ENCODE measurements at places on chromosomes 11 and 22. TPM values are rescaled to one million over a fixed set of nuclear protein-coding genes. Genes with fewer than 3 reads are reported as not detected.

Gene ADAMTS15
- 16.4 TPM for total RNA-seq

DNA sequence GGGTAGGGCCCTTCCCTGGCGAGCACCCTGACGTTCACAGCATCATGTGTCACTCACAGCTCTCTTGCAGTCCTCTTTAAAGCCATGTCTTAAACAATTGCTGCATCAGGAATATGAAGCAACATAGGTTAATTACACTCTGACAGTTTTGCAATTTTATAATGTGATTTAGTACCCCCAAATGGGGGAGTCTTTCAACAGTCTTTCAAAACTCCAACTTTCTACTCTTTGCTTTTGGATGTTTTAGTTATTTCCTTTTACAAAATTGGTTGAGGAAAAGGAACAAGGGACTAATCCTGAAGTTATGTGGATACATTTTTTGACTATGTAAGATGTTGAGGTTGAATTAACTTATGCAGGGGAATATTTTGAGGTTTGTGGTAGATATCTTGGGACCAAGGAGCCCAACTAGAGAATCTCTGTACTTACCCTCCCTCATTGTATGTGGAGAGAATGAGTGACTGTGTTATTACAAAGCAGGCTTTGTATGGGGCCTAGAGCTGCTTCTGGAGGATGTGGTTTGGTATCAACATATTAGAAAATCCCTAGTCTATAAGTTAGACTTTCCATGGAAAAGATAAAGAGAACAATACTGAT is at the start of gene MMP8:
Gene MMP8 (minus strand): TSS at position 51 of the 597 bp plus-strand sequence. CDS start 99 bp downstream, outside the sequence.
- DNase-seq: no peak

DNA sequence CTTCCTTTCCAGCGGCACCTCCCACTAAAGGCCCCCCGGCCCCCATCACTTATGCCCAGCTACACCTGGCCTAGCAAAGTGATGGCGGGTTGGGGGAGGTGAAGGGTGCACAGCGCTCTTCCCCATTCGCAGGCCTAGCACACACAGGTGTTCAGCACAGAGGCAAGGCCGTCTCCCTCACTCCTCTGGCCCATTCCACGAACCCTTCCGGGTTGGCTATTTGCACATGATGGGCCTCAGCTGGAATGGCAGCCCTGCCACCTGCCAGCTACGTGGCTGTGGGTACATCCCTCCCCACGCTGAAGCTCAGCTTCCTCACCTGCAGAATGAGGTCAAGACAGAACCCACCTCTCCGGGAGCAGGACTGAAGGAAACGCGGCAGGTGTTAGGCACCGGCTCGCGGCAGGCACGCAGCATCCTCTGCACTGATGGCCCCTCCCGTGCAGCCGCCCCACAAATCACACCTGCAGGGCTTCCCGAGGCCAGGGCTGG is 4.8 kb downstream of the KIAA0930 start:
- DNase-seq: no peak

Gene DUSP8
- 0.85 TPM for total RNA-seq

GRCh38 chr11:76683161-76684095 is 12.9 kb upstream of the LRRC32 start:
- no peak for DNase-seq

DNA sequence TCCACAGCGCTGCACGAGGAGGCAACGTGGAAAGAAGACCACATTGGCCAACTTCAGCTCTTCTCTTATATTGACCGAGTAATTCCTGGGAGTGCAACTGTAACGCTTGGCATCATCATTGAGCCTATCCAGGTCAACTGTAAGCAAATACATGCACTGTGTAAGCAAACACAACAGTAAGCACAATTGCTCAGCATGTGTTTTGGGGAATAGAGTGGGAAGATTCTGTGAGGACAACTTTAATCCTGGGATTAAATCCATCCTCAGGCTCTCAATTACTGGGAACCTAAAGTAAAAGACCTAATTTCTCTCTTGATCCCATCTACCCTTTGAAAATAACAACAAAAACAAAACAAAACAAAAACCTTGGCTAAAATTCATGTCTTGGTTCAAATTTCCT is 109.5 kb upstream of the DDI1 start:
- DNase-seq: no peak

DNA sequence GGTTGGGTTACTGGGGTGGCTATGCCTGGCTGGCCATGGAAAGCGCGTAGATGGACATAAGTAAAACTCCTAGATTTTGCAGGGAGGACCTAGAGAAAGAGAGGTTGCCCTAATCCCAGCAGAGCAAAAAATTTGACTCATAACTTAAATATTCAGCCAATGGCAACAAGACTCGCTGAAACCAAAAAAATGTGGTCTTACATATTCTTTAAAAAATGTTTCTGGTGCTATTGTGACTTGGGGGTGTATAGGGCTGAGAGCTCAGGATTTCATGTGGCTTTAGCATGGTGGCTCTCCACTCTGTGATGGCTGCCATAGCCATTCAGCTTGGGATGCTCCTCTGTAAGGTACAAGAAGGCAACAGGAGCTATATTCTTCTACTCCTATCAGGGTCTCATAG is 27.2 kb upstream of the PDGFD start:
- no peak for DNase-seq

Gene GPR152
- not detected for total RNA-seq

DNA sequence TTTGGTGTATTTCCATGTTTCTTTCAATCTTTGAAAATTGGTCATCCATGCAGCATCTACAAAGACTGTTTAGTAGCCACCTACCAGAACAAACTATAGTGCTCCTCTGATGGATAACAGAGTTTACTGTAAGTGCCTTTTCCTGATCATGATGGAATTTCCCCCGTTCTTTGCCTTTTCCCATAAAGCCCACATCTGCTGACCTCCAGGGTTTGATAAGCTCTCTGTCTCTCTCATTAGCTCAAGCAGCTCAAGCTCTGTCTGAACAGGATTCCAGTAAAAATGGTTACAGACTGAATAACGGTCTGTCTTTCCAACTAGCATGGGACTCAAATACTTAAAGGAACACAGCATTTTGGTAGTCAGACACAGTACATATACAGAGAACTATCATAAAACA is 308.4 kb upstream of the SORL1-AS1 start:
- DNase-seq: no peak

Gene SYCE3
- not detected for total RNA-seq

Data from urinary bladder (tissue), 4 donors.